Tongue (tissue), 3 donors: ENCODE measurements at places on chromosomes 5 and 9. TPM values are rescaled to one million over a fixed set of nuclear protein-coding genes. Genes with fewer than 3 reads are reported as not detected.

- DNase-seq = no peak
Measured at GRCh38 chr5:74995926-74996325, 56.4 kb downstream of the GCNT4 start.

DNA sequence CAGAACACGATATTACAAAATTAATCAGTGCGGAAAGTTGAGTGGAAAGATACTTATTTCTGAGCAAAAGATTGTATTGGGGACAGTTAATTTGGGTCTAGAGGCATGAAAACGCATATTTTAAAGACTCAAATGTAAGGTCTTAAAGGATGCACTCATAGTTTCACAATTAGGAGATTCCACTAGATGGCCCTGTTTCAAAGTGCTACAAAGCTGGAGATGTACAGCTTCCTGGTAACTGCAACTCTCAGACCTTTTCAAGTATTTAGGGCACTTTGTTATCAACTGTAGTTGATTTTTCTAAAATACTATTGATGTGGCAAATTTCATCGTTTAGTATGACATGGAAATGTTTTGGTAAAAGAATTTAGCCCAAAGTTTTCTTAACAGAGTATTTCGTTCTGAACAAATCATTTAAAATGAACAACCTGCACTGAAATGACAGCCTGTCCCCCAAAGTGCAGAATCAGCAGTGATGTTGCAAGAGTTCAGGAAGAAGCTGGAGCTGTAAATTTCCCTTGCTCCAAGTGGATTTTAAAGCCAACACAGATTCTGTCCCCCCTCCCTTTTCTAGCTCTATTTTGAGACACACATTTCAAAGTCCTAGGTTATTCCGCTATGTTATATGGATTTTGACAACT, 16.2 kb upstream of the NDUFB6 start:
- peak; percentile 69 for DNase-seq

DNA sequence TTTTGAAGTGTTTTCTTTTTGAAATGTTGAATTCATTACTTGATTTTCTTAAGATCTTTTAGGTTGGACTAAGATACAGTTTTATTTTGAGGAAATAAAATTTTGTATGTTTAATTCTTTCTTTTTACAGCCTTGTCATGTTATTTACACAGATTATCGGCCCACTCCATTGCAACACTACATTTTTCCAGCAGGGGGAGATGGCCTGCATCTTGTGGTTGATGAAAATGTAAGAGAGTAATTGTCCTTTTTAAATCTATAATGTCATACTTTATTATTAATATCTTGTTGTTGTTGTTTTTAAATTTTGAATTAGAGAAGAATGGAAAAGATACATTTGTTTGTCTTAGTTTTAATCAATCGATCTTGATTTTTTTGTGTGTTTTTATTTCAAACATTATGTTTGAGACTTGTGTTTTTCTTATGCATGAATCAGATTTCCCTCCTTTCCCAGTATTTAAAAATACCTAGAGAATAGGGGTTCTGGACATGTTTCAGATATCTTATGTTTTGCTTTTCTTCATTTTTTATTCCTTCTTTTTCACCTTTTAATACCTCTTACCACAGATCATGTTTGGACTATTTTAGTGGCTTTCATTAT, 36.7 kb downstream of the MTREX start:
- peak; percentile 84 for DNase-seq

- DNase-seq = no peak
Measured at GRCh38 chr5:74242516-74242915, 398.0 kb downstream of the ENC1 start.

- no peak for DNase-seq
Measured at GRCh38 chr5:178376921-178377582, 144.4 kb upstream of the PHYKPL start.

Gene GOLM1
- total RNA-seq = 44.2 TPM

Gene TMC1
- 0.62 TPM for total RNA-seq
